ENCODE measurements at places on chromosomes 11 and 22.

DNA sequence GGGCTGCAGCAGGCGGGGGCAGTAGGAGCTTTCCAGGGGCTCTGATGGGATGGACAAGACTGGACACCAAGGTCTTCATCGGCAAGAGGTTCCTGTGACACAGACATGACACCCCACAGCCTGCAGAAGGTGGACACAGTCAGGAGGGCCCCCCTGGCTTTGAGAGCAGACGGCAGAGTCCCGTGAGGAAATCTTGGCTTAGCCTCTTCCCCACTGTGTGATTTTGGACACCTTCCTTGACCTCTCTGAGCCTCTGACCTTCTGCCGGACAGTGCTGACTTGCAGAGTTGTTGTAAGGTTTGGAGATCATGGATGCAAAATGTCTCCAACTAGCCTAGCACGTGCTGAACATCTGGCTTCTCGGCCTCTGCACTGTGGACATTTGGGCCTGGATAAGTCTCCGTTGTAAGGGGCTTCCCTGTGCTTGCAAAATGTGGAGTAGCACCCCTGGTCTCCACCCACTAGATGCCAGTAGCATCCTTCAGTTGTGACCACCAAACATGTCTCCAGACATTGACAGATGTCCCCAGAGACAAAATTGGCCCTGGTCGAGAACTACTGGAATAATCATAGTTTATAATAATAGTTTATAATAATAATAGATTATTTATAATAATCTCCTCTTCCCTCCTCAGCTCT is 54.6 kb downstream of the MCM5 start:
- DNase-seq: no peak

- no peak for DNase-seq
These were observed 7.3 kb upstream of the AMBRA1 start for GRCh38 chr11:46601129-46601528.

DNA sequence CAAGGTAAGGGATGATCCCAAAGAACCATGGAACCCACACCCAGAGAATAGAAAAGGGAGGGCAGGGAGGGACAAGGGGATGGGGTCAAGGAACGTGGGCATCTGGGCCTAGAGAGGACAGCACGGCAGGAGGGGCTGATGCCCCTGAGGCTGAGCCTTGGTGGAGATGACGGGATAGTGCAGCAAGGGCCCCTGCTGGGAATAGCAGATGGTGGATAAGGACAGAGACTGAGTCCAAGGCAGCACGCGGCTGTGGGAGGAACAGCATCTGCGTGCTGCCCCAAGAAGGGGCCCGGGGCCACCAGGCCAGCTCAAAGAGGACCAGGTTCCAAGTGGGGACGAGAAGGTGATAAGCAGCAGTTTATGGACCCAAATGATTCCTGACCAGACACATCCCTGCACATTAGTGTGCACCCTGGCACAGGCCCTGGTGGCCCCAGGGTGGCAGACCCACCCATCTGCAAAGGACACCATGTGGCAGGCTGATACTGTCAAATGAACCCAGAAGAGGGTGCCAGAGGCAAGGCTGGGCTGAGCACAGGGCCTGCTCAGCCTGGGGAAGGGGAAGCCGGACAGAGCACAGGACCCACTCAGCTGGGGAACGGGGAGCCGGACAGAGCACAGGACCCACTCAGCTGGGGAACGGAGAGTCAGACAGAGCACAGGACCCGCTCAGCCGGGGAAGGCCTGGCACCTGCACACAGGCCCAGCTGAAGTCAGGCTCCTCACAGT is 12.8 kb upstream of the TESMIN start:
- DNase-seq: no peak

- no peak for DNase-seq
These were observed 264.1 kb downstream of the MN1 start for GRCh38 chr22:27537501-27537900.

GRCh38 chr22:41181349-41182241 is 23.5 kb upstream of the L3MBTL2 start:
- DNase-seq: no peak

DNA sequence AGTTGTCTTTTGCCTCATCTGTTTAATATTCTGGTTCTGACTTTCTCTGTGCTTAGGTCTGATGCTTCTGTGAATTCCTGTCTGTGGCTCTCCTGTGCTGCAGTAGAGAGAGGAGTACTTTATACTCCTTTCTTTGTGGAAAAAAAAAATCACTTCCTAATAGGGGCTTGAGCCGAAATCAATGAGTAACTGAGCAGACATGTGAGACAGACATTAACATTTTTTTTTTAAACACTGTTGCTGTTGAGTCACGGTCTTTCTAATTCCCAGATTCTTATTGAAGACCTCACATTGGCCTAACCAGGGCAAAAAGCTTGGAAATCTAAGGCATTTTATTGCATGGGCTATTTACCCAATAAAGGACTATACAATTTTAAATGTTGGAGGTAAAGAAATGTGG is 86.1 kb downstream of the GRM5 start:
- DNase-seq: no peak

DNA sequence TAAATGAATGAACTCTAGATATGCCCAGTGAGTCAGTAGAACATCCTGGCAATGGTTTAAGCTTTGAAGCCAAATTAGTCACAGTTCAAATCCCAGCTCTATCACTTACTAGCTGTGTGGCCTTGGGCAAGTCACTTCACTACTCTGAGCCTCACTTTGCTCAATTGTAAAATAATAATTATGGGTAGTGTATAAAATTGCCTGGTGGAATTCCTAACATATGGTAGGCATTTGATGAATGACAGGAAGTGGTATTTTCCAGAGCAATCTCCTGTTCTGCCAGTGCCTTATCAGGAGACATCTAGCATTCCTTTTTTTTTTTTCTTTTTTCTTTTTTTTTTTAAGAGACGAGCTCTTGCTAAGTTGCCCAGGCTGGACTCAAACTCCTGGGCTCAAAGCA is 13.0 kb downstream of the SCN4B start:
- DNase-seq: no peak

GRCh38 chr11:16394947-16395346 is 38.6 kb upstream of the SOX6 start:
- no peak for DNase-seq

DNA sequence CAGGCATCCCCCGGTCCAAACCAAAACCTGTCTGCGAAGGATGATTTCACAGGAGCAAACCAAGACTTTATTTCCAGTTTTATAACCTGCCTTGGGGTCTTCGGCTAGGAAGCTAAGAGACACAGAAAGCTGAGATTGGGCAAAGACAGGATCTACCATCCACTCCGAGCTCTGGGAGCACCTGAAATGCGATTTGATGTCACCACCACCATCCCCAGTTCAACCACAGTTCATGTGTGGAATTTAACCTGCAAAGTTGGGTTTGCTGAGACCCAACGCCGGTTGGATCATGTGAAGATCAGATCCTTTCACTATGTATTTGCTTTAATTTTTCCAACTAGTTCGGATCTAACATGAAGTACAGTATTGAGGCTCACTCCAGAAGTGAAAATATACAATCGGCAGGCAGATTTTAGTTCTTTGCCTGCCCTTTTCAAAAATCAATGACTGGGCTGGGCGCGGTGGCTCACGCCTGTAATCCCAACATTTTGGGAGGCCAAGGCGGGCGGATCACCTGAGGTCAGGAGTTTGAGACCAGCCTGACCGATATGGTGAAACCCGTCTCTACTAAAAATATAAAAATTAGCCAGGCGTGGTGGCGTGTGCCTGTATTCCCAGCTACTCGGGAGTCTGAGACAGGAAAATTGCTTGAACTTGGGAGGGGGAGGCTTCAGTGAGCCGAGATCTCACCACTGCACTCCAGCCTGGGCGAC is 1.4 kb upstream of the C11orf24 start:
- DNase-seq: no peak

DNA sequence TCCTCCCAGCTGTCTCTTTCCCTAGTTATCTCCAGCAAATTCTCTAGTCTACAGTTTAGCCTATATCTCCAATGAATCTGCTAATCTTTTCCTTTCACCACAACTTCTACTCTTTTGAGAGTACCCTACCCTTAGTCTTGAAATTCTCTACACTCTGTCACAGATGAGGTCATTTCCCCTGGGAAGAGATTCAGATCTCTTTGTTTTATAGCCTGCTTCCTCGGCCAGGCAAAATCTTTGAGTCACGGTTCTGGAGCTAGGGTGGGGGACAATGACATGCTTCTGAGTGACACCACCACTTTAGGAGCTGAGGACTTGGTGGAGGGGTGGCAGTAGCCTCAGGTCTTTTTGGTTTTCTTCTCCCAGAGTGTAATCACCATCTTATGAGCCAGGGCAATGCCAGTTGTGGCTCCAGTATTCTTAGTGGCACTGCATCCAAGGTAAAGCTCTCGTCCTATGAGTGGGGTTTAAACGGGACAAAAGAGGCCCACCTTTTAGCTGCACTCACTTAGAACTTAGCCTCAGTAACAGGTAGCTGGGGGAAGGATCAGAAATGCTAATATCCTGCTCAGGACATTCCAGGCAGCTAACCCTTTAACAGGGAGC is 98.5 kb upstream of the RRM1 start:
- DNase-seq: no peak

GRCh38 chr11:104912102-104912501 is 13.8 kb upstream of the CASP12 start:
- DNase-seq: no peak

DNA sequence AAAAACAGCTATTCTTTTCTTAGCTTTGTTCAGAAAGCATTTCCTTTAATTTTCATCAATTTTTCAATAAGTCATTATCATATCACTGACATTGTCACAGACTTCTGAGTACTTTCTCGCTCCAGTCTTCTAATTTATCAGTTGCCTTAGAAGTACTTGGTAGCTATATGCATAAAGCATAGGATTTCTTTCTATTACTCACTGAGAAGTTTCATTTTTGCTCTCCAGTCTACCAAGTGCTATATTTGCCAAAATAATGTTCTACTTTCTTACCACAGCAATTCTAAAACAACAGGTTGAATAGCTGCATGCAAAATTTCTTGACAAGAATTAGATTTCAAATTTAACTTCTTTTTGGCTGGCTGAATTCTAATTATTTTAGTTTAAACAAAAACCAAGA is 116.3 kb downstream of the STK33 start:
- no peak for DNase-seq

DNA sequence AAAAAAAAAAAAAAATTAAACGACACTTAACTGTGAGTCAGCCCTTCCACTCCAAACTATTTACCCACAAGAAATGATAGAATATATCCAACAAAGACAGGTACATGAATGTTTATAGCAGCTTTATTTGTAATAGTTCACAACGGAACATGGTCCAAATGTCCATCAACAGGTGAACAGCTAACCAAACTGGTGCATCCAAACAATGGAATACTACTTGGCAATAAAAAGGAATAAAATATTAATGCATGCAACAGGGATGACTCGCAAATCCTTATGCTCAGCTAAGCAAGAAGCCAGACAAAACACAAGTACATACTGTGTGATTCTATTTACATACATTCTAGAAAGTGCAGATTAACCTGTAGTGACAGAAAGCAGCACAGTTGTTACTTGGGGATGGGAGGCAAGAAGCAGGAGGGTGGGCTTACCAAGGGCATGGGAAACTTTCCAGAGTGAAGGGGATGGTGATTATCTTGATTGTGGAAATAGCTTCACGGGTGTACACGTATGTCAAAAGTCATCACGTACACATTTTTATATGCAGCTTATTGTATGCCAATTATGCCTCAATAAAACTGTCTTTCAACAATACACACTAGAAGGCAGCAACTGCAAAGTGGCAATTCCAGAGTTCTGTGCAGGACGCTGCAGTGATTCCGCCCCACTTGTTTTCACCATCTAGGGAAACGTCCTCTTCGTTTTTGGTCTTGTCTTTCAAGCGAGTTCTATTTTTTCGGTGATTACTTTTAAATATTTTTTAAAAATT is 6.7 kb upstream of the SF1 start:
- no peak for DNase-seq

DNA sequence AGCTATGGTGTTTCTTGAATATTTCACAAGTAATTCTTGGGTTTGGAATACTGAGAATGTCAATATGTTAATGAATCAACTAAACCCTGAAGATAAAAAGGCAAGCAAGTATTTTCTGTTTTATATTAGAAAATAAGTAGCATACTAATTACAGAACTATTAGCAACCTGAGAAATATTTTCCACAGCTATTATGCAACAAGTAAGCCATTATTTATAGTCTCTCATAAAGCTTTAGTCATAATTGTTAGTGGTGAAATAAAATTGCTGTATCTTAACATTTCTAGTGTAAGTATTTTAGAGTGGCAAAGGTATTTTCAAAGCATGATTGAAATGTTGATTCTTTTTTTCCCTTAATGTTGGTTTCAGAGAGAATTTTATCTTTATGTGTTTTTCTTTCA is 53.3 kb downstream of the FAR1 start:
- no peak for DNase-seq

- DNase-seq: no peak
These were observed 50.6 kb downstream of the ST14 start for GRCh38 chr11:130209954-130210854.

DNA sequence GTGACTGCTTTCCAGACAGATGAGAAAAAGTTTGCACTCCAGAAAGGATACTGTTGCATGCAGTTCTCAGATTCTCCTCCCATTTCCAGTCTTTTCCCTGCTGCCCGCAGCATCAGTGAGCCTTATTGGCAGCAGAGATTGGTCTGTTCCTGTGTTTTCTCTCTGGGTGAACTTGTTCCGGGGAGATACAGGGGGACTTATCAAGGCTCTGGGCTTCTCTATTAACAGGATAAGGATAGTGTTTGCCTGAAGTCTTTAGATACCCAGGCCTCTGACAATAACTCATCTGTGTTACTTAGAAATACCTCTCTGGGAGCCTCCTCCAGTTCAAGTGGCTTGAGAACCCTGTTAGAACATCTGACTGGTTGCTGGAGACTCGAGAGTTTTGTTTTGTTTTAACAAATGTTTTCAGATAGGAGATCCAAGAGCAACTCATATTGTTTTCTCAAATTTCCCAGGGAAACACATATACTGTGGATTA is 154.7 kb downstream of the BLID start:
- no peak for DNase-seq

- DNase-seq: no peak
These were observed 27.1 kb downstream of the GGTLC2 start for GRCh38 chr22:22671506-22671905.

- no peak for DNase-seq
These were observed 3.4 kb downstream of the FAM83F start for GRCh38 chr22:39997939-39998726.

DNA sequence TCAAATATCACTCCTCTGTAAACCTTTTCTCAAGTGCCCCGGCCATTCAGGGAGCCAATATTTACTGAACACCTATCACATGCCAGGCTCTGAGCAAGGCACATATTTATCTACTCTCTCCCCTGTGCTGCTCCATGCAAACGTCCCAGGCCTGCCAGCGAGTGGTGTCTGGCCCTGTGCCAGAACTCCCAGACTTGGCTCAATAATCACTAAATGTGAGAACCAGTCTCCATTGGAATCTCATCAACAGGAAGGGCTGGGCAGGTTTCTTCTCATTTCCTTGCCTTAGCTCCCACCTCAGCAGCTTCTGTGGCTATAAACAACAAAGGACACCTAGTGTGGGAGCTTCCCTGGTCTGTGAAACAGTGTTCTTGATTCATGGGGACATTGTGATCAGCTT is 21.7 kb downstream of the RASSF10 start:
- DNase-seq: no peak
